ENCODE measurements at places on chromosomes 6 and 20.

- no peak for DNase-seq
Measured at GRCh38 chr6:100506651-100507050, 41.9 kb upstream of the SIM1 start.

GRCh38 chr20:50415021-50415515, 95.1 kb upstream of the PTPN1 start:
- DNase-seq = no peak

- no peak for DNase-seq
Measured at GRCh38 chr20:57199656-57200405, 66.6 kb downstream of the BMP7 start.

GRCh38 chr6:82364087-82365015, 734 bp downstream of the TPBG start:
- peak; percentile 6 for DNase-seq

GRCh38 chr6:37801605-37801940, 18.0 kb upstream of the ZFAND3 start:
- no peak for DNase-seq

DNA sequence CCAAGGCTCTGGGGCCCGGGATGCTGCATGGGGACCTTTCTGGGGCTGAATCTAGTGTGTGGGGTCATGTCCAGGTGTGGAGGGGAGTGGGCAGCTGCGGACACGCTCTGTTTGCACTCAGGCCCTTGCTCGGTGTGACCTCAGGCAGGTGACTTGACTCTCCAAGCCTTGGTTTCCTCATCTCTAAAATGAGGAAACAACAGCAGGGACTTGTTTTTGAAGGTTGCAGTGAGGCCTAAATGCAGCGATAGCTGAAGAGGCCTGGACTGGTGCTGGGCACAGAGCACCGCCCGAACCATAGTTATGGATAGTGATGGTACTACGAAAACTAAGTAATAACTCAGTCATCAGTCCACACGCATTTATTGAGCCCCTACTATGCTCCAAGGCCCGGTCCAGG, 91.8 kb downstream of the NOL4L start:
- peak; percentile 53 for DNase-seq

DNA sequence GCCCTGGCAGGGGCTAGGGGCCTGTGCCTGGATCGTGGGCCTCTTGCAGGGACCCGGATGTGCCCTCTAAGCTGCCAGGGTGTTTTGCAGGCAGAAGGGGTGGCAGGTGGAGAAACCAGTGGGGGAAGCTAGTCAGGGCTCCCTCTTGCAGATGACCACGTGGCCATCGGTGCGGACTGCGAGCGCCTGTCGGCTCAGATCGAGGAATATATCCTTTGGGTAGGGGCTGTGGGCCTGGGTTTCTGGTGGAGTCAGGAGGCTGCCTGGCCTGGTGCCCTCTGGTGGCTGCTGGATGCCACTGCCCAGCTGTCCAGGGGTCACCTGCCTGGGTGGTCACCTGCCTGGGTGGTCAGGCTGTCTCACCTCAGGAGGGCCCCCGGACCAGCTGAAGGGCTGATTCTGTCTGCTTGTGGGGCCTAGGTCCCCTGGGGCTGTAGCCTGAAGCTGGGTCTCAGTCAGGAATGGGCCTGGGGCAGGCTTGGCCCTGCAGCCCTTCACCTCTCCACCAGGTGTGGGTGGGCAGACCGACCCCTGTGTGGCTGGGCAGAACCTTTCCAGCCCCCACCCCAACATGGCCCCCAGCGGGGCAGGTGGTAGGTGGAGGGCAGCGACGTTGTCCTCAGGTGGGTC, 6.7 kb downstream of the TCEA2 start:
- no peak for DNase-seq

DNA sequence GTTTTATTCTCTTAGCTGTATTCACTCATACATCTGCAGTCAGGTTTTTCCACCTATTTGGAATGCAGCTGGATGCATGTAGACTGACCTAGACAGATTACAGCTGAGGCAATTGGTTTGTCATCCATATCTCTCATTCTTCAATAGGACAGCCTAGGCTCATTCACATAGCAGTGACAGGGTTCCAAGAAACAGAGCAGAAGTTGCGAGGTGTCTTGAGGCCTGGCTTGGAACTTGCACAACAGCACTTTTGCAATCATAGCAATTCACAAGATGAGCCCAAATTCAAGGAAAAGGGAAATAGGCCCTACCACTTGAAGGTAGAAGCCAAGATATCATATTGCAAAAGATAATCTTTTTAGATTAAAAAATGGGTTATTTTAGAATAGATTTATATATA, 508.9 kb upstream of the JAG1 start:
- peak; percentile 90 for DNase-seq

GRCh38 chr20:63087236-63087871, 80.6 kb upstream of the BHLHE23 start:
- DNase-seq = no peak

- no peak for DNase-seq
Measured at GRCh38 chr6:170584954-170585498, 589 bp upstream of the PDCD2 start.

- no peak for DNase-seq
Measured at GRCh38 chr6:156791320-156791850, 14.2 kb downstream of the ARID1B start.

- DNase-seq = no peak
Measured at GRCh38 chr20:1912053-1912452, 16.8 kb downstream of the SIRPA start.

DNA sequence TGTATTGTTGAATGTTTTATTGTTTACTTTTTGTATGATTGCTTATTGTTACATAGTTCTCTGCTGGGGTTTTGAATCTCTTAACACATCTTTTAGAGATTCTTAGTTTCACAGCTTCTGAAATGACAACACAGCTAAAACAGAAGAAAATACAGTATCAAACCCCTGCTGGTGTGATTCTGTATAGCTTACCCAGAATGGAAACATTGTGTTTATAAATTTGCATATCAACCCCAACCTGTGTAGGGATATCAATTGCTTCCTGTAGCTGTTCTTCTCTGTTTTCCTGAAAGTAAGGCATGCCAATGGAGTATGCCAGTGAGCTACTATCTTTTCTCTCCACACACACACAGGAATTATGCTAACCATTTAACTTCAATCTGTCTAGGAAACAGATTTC, 64.3 kb upstream of the ID4 start:
- no peak for DNase-seq

DNA sequence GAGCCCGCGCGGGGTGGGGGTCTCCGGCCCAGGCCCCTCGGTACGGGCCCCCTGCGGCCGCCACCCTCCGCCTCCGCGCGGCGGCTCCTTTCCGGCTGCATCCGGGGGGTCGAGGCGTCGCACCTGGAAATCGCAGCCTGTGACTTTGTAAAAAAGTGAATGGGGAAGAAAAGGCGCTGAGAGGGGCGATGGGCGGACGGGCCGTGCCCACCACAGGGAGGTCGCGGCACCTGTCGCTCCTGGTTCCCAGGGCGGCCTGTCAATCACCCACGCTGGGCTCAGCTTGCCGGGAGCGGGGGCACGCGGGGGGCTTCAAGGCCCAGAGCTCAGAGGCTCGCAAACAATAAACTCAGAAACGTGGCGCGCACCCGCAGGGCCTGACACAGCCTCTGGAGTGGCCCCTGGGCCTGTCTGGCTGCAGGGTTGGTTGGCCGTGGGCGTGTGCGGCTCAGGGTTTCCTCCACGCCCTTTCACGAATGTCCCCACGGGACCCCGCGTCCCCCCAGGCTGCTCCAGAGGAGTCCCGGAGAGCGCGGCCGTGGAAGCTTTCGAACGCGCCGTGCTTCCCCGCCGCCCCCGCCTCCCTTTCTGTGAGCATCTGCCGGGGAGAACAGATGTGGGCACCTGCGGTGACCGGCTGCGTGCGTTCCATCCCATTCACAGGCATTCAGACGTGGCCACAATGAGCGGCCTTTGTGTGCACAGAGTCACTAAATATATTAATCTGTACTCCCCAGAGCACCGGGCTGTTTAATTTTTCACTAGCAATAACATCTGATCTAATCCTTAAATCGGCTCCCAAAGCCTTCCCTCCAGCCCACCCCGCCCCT, 6.1 kb upstream of the DLL1 start:
- no peak for DNase-seq

- no peak for DNase-seq
Measured at GRCh38 chr6:130796313-130796905, 30.8 kb upstream of the SMLR1 start.

DNA sequence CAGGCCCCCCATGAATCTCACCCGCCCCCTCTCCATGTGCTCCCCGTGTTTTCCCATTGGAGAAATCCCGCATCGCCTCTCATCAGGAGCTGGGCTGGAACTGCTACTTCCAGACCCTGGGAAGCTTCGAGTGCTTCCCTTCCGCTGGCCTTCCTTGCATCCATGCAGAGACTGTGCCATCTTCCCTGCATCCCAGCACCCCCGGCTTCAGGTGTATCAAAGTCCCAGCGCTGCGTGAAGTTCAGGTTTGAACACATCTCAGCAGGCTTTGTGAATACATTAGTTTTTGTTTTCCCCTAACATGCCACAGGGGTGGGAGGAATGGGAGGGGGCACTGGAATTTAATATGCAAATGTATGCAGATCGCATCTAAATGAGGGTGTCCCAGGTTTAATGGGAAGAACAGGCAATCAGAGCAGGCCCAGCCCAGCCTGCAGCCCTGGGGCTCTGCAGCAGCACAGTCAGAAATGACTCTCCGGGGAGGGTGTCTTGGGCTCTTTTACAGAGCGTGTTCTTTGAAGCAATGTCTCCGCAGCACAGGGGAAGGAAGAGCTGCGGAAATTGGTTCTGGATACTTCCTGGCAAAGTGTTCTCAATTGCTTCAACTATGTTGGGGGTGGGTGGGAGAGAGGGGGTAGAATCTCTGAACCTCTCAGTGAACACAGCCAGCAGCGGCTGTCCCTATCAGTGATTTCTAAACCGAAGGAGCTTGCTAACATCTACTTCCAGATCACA, 8.3 kb upstream of the MMP9 start:
- no peak for DNase-seq

GRCh38 chr20:46073443-46073842, 16.3 kb downstream of the NCOA5 start:
- no peak for DNase-seq

GRCh38 chr6:6695625-6696276, 107.2 kb downstream of the LY86 start:
- DNase-seq = no peak

GRCh38 chr6:30238178-30238795, 25.1 kb upstream of the TRIM26 start:
- peak; percentile 30 for DNase-seq

DNA sequence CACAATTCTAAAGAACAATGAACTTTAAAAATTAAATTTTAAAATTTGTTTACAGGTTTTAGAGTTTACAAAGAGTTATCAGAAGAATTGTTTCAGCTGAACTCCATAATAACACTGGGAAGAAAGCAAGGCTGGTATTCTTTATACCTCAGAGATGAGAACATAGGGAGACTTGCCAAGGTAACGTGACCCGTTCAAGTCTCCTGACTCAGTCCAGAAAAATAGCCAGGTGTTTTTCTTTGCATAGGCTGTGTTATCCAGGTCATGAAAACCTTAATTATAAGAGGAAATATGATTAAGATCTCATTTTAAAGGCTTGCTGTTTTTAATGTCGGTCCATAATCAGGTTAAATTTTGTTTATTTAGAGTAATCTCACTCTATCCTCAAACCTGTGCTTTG, 8.5 kb upstream of the C6orf141 start:
- DNase-seq = no peak

- no peak for DNase-seq
Measured at GRCh38 chr6:18118330-18118729, 4.1 kb downstream of the NHLRC1 start.

DNA sequence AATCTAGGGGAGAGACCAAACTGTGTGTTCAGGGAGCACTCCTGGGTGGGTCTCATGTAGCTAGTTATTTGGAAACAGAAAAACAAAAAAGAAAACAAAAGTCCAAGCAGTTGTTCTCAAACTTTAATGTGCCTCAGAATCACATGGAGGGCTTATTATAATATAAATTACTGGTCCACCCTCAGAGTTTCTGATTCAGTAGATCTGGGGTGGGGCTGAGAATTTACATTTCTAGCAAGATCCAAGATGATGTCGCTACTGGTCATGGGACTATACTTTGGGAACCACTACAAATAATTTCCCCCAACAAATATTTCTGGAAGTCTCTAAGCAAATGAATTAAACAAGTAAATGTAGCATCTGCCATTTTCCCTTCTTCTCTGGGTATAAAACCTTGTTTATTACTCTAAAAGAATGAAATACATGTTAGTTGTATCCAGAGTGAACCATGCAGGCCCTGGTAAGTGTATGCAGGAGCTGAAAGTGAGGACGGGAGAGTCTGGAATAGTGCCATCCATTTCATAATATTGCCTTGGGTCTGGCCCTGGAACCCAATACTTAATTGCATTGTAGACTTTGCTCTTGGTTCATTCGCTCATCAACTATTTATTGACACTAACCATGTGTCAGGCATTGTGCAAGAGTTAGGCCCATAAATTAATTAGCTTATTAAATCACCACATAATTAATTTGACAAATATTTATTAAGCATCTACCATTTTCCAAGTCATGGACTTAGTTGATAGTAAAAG, 490.8 kb downstream of the EPM2A start:
- no peak for DNase-seq

- DNase-seq = no peak
Measured at GRCh38 chr6:44925100-44925739, 402.9 kb upstream of the RUNX2 start.

DNA sequence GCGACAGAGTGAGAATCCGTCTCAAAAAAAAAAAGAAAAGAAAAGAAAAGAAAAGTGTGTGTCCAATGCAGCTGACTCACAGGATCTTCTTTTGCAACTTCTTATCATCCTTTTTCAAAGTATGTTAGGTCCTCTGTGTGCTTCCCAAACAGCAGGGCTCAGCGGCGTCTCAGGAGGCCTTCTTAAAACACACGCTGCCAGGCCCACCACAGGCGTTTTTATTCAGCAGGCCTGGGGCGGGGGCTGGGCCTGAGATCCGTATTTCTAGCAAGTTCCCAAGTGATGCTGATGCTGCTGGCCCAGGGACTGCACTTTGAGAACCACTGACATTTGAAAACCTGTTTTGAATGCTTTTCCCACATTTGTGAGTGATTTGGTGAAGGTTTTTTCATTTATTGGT, 57.1 kb downstream of the PSMG4 start:
- DNase-seq = no peak

DNA sequence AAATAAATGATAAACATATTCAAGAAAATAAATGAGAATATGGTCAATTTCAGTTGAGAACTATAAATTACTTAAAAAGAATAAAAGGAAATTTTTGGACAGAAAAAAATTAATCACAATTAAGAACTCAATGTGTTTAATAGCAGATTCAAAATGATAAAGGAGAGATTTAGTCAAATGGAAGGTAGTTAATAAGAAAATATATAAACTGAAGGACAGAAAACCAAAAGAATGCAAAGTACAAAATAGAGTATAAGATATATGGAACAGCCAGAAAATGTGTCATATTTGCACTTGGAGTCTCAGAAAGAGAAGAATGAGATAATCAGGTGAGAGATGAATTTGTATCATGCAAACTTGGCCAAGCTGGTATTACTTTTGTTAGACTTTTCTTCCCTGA, 201.8 kb upstream of the ARID1B start:
- no peak for DNase-seq

DNA sequence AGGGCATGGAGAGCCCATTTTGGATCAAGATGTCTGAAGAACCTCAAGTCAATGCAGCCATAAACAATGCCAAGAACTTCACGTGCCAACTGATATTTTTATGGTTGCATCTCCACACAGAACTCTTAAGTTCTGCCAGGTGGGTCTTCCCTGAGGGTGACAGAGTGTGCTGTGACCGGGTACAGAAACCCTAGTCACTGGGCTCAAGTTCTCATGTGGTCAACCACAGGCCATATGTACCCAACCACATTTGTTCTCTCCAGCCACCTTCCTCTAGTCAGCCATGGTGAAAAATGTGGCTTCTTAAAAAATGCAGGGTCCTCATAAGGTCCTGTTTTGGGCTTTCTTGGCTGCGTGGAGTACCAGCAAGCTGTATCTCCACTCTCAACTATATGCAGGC, 48.9 kb downstream of the CLIC5 start:
- no peak for DNase-seq

Measured in HL-60 (cell line).